ENCODE measurements at places on chromosomes 13 and 19.
A peak's percentile ranks its signal among the peaks of the same experiment; 100 is the strongest.

DNA sequence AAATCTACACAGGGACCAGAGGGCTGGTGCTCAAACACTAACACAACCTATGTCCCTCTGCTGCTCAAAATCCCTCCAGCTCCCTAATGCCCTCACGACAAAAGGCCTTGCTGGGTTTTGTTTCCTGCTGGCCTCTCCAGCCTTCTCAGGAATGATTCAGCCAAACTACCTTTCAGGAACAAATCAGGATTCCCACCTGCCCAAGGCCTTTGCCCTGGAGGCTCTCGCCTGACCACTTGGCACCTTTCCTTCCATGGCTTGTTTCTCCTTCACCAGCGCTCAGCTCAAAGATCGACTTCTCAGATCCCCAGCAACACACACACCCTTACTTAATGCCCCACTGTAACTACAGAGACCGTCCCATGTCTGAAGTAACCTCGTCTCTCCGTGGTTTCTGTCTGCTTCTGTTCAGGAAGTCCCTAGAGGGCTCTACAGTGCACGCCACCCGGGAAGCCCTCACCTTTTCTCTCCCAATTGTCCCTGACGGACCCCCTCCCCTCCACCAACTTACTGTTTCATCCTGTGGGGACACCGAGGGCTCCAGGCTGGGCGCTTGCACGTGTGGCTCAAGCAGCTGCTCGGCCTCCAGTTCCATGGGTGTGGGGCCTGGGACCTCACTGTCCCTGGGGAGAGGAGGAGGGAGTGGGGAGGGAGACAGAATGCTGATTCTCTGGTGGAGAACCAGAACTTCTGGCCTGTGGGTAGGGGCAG is 3.2 kb upstream of the SIX5 start:
- peak; percentile 46 for DNase-seq

DNA sequence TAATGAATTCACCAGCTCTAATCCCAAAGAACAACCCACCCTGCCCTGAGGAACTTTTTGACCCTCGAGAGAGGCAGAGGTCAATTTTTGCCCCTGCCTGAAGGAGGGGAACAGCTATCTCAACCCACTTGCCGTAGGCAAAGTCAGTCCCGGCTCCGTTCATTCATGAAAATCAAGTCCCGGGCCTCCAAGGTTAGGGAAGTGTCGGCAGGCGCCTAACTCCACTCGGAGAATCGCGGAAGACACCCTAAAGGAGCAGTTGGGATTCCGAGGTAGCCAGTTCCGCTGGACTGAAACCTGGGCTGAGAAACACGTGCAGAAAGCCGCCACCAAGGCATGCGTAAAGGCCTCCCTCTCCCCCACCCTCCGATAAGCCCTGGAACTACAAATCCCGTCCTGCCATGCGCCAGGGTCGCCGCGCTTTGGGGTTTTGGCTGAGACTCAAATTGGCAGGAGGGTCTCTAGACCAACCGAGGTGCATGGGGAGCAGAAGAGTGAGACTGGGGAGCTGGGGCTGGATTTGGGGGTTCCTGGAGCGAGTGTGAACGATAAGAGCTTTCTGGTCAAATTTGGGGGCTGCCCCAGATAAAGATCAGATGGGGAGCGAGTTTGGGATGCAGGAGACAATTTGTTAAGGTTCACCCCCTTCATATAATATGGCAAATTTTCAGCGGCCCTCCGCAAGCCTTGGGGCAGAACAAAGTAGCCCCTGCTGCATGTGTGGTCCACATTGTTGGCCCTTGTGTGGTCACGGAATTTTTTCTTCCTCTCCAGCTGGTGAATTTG is at the start of gene TNPO2:
TNPO2 (minus strand) TSS at position 292 of the 786 bp plus-strand sequence. CDS start 2,955 bp downstream, outside the sequence.
- peak; percentile 90 for DNase-seq

DNA sequence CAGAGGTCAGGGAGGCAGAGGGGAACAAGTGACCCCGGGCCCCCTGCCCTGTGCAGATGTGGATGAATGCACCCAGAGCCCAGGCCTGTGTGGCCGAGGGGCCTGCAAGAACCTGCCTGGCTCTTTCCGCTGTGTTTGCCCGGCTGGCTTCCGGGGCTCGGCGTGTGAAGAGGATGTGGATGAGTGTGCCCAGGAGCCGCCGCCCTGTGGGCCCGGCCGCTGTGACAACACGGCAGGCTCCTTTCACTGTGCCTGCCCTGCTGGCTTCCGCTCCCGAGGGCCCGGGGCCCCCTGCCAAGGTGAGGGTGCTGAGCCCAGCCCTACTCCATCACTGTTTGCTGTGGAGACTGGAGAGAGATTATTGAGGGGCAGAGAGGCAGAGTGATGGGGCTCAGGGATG is 9.9 kb downstream of the LTBP4 start:
- no peak for DNase-seq

GRCh38 chr19:50686310-50687032 is 33.1 kb downstream of the SHANK1 start:
- DNase-seq, result no peak

GRCh38 chr19:49669516-49669915 is 3.8 kb downstream of the BCL2L12 start:
- peak; percentile 42 for DNase-seq

- no peak for DNase-seq
These were observed 767.1 kb downstream of the UQCRFS1 start for GRCh38 chr19:28445826-28446225.

DNA sequence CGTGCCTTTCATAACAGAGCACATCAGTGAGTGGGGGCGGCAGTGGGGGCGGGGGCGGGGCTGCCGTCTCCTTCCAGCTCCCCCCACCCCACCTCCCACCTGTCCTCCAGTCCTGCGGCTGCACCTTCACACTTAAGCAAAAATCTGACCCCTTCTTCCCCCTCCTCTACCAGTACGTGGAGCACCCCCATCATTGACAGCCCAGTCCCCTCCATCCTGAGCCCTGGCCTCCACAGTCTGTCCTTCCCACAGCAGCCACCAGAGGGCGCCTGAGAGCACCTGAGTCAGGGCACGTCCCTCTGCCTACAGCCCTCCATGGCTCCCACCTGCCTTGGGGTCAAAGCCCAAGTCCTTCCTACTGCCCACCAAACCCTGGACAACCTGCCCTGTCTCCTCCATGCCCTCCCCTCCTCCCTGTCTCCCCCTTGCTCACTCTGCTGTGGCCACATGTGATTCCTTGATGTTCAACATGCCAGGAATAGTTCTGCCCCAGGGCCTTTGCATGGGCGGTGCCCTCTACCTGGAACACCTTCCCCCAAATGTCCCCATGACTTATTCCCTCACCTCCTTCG is 4.0 kb downstream of the EBI3 start:
- DNase-seq, result peak; percentile 62

DNA sequence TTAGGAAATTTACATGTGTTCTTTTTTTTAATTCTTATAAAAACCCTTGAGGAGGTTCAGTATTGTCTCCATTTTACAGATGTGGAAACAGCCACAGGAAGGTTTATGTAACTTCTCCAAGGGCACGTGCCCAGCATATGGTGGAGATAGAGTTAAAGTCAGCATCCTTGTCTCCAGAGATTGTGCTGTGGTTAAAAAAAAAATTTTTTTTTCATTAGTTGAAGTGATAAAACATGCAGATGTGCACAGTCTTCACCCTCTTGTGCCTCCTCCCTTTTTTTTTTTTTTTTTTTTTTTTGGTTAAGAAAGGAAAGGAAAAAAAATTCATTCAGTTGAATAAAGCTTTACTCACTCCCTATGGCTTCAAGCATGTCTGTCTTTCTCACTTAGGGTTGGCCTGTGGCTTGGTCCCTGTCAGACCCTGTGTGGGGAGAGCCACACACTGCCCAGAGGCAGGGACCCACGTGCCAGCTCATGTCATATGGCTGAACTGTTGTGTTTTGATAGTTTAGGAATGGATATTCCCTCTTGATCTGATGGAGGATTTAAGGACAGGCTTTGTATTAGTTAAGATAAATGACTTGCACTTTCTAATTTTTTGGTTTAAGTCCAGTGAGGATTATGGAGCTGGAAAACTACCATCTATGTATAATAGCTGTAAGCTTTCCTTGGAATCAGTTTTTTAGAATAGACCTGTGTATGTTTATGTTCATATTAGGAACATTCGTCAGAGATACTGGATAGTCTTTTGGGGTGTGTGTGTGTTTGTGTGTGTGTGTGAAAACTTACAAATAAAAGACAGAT is 19.3 kb downstream of the RNASEH2B start:
- DNase-seq, result peak; percentile 41

- peak; percentile 93 for DNase-seq
These were observed 2.7 kb downstream of the SLC27A1 start for GRCh38 chr19:17473041-17473440.

GRCh38 chr13:98915981-98916380 is 61.9 kb downstream of the DOCK9 start:
- DNase-seq, result no peak

GRCh38 chr13:97300871-97301270 is 78.7 kb downstream of the MBNL2 start:
- DNase-seq, result no peak

DNA sequence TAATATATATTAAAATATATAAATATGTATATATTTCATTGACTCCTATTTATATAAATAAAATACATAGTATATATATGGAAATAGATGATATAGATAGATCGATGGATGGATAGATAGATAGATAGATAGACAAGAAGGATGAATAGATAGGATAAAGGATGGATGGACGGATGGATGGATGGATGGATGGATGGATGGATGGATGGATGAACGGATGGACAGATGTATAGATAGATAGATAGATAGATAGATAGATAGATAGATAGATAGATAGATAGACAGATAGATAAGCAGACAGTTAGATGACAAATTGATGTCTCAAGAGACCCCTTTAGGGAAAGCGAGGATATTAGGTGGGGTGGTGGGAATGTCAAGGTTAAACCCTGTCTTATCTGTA is 15.1 kb downstream of the CYP4F11 start:
- no peak for DNase-seq

DNA sequence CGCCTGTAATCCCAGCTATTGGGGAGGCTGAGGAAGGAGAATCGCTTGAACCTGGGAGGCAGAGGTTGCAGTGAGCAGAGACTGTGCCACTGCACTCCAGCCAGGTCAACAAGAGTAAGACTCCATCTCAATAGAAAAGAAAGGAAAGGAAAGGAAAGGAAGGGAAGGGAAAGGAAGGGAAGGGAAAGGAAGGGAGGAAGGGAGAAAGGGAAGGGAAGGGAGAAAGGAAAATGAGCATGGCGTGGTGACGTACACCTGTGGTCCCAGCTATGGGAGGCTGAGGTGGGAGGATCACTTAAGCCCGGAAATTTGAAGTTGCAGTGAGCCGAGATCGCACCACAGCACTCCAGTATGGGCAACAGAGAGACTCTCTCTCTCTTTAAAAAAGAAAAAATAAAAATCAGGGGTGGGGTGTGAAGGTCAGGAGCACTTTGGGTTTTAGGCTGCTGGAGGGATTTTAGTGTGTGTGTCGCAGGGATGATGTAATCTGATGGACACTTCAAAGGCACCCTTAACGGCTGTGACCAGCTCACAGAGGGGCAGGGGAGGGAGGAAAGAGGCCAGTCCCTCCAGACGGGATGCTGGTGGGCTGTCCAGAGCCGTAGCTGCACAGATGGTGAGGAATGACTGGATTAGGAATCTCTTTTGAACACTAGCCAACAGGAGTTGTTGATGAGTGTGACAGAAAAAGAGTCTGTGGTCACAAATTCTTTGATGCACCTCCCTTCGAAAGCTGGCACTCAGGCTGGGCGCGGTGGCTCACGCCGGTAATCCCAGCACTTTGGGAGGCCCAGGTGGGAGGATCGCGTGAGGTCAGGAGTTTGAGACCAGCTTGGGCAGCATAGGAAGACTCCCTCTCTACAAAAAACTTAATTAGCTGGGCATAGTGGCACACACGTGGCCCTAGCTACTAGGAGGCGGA is 27.6 kb downstream of the TMPRSS9 start:
- no peak for DNase-seq

- no peak for DNase-seq
These were observed 33.4 kb upstream of the FRY start for GRCh38 chr13:31998131-31998530.

DNA sequence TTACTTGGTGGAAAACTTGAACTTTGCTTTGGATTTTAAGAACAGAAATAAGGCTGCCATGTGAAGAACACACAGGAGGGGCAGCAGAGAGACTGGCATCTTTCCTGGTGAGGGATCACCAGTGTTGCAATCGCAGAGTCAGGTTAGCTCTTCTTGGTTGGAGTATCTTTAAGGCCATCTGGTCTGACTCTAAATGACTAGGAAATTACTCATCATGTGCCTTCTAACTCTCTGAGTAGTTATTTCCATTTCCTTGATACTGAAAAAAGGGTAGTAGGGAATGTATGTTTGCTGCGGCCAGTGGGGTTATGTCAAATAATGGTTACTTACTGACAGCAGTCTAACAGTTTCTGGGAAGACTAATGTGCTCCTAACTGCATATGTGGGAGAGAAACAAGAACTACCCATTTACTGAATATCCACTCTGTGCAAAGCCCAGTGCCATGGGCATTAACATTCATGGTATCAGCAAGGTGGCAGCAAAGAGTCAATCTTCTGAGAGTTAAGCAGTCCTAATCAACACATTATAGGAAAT is 122.1 kb downstream of the COG6 start:
- DNase-seq, result peak; percentile 62

DNA sequence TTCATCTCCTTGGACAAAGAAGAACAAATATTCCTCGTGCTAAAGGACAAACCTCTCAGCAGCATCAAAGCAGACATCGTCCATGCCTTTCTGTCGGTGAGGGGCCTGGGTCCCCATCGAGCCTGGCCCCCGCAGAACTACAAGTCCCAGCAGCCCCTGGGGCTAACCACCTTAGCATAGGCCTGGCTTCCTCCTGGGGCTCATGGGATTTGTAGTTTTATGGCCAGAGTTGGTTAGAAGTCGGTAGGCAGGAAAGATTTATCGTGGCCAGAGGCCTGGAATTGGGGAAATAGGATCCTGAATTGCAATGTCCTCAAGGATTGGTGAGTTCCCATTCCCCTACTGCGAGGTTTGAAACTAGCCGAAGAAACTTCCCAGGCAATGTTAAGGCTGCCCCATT is 19.6 kb downstream of the TMEM150B start:
- DNase-seq, result peak; percentile 57

DNA sequence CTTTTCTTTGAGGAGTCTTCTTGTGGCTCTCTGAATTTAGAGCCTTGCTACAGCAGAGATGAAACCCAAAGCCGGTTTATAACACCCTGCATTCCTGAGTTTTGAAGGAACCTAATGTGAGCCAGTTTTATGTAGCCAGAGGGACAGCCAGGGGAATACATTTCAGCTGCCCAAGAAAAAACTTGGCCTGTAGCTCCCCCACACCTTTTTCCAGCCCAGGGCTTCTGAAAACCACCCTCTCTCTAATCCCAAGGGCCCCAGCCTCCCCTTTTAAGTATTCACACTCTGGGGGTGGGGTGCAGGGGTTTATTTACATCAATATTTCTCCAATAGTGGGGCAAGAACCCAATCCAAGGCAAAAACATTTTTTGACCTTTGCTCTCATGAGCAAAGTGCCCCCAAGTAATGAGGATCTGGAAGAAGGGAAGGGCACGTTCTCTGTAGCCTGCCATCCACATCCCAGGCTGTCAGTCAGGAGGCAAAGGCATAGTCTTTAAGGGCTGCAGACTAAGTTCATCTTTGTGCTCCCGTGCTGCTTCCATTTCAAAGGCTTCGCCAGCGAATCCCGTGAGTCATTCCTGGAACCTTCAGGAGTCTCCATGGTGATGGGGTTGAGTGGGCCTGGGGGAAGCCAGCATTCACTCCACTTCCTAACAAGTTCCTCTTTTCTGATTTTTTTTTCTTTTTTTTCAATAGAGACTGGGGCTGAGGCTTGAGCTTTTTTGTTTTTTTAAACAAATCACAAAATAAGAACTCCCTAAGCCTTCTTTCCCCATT is 33.2 kb upstream of the MEDAG start:
- peak; percentile 61 for DNase-seq
